ENCODE measurements at places on chromosomes 7 and 10.
A peak's percentile ranks its signal among the peaks of the same experiment; 100 is the strongest.

GRCh38 chr10:124343351-124344265 lies 75.1 kb downstream of the OAT start:
- ATAC-seq = no peak

- ATAC-seq = no peak
Observed at GRCh38 chr10:132279873-132280645, 27.7 kb downstream of the STK32C start.

GRCh38 chr10:43120116-43120928 lies 17.9 kb upstream of the CSGALNACT2 start:
- ATAC-seq = no peak

GRCh38 chr7:77866786-77867536 lies 68.4 kb downstream of the PHTF2 start:
- ATAC-seq = no peak

- peak; percentile 56 for ATAC-seq
Observed at GRCh38 chr7:129368389-129368986, 65.7 kb upstream of the STRIP2 start.

- peak; percentile 24 for ATAC-seq
Observed at GRCh38 chr7:8386926-8387550, 46.4 kb upstream of the NXPH1 start.

DNA sequence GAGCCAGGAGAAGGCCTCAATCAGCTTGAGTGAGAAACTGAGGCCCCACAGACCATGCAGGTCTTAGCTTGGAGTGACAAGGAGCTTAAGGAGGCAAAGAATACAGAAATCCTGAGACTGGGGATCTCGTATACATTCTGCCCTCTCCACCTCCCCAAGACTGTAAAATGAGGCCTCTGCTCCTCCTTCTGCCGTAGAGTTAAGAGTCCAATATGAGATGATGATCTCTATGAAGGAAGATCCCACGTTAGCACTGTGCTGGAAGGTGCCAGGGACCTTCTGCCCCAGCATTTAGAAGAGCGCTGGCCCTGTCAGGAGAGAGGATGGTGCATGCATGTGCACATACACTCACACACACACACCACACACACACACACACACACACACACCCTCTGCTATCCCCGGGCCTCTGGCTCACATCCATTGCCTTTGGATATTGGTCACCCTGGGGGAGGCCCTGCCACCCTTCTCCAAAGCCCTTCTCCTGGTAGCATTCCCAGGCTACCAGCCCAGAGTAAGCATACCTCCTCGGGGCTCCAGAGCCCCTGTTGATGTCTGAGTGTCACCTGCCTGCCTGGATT lies 15.0 kb downstream of the ZCCHC24 start:
- ATAC-seq = no peak

DNA sequence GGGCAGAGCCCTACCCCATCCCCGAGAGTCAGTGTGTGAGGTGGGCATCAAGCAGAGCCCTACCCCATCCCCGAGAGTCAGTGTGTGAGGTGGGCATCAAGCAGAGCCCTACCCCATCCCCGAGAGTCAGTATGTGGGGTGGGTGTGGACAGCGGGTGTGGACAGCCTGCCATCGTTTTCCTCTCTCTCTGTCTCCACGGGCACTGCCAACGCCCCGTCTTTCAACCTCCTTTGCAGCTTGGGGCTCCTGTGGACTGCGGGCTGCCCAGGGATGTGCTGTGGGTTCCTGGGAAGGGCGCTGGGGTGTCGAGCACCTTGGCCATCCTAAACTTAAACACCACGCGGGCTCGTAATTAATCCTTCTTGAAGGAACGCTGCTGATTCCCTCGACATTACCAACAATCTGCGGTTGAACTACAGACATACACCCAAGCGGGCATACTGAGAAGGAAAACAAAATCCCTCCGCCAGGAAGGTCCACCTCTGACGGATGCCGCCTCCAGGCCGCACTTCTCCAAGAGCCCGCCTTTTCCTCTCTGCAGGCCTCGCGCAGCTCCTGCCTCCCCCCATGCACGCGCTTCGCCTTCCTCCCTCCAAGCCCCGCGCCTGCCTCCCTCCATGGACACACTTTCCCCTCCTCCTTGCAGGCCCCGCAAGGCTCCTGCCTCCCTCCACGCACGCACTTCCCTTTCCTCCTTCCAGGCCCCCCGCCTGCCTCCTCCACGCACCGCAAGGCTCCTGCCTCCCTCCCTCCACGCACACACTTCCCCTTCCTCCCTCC lies 65.1 kb downstream of the ADARB2 start:
- no peak for ATAC-seq

- ATAC-seq = no peak
Observed at GRCh38 chr10:27500886-27501285, 3.2 kb upstream of the RAB18 start.

GRCh38 chr10:5583525-5584175 lies 58.9 kb downstream of the CALML3 start:
- no peak for ATAC-seq

GRCh38 chr7:55377162-55377817 lies 12.2 kb downstream of the LANCL2 start:
- ATAC-seq = no peak

All from activated T-helper 17 cell treated with anti-CD3 and anti-CD28 coated beads, Interleukin-2, amount 50 U/mL, for 72 hours (primary cell).